Right renal cortex interstitium (tissue), 3 donors: ENCODE measurements at places on chromosomes 1 and 21.

DNA sequence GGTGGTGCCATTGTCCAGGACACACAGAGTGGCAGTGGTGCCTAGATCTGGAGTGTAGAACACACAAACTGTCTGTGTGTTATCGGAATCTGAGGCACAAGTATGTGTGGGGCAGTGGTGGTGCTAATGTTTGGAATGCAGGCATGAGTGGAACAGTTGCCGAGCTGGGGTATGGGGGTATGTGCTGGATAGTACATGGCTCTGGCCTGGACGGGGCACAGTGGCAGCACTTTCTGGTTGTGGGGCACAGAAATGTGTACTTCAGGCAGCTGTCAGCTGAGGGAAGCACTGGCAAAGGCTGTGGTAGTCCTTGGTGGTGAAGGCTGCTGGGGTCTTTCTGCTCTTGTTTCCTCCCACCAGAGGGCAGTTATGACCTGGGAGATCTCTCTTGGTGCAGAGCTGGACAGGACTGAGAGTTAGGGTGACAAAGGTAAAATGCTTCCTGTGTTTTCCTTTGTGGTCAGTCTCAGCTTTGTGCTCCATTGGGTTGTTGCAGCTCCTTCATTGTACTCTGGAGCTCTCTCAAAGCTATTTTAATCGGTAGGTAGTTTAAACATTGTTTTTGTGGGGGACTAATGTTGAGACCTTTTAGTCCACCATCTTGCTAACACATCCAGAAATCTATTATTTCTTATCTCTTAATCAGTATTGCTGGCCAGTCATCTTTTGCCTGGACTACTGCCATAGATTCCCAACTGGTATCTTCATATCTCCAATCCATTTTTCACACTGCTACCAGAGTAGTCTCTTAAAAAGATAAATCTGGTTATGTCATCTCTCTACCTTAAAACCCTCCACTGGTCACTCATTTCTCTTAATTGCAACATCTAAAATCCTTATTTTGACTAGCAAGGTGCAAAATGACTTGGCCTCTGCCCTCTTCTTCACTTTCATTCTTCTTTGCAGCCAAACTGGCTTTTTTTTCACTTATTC lies 83.9 kb upstream of the NBPF4 start:
- DNase-seq: no peak

DNA sequence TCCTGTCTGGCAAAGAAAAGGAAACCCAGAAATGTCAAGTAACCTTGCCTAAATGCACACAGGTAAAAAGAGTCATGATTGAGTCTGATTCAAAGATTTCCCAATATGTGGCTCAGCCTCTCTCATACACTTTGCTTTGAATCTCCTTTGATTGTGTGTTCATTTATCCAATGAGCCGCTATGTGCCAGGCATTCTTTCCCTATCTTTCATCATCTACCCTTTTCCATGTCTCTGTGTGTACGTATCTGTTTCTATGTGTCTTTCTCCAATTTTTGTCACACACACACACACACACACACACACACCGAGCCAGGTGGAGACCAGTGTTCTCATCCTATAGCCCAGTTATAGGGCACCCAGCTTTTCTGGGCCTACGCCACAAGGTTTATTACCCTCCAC lies 35.7 kb upstream of the BCL9 start:
- DNase-seq: no peak

- DNase-seq: no peak
These were observed 148.8 kb upstream of the CAMK1G start for GRCh38 chr1:209434631-209435217.

- DNase-seq: no peak
These were observed 10.0 kb downstream of the CLDN19 start for GRCh38 chr1:42730002-42730401.

DNA sequence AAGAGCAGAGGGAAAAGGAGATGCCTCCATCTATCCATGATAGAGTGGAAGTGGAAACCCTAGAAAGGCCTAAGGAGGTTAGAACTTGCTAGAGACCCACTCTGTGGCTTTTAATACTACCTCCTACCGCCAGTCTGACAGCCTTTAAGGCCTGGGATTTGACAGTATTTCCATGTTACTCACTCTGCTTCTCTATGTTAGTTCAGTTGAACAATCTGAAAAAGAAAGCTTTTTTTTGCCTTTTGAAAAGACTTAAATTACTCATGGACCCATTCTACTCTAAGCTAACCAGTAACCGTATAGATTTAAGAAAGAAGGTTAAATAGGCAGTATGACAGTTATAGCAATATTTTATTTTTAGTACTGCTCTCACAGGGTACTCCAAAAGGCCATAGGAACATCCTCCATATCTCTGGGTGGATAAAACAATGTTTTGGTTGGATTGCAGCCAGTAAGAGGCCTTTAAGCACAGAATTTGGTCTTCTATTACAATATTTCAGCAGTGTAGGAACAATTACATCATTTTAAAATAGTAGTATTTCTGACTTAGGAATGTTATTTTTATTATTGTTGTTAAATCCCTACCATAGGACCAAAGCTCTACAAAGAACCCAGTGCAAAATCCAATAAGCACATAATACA lies 15.9 kb upstream of the GPR25 start:
- DNase-seq: no peak

DNA sequence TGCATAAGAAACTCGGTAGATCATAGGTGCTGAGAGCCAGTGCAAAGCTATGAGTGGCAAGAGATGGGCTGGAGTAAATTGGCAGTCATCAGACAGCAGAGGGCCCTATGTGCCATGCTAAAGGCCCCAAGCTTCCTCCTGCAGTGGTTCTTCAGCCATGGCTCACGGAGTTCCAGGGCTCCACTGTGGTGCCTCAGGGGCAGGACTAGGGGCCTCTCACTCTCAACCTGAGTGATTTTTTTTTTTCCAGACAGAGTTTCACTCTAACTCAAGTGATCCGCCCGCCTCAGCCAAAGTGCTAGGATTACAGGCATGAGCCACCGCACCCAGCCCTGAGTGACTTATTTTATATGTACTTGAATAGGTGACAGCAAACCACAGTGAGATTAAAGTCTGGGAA lies 10.4 kb upstream of the GJA8 start:
- DNase-seq: no peak

DNA sequence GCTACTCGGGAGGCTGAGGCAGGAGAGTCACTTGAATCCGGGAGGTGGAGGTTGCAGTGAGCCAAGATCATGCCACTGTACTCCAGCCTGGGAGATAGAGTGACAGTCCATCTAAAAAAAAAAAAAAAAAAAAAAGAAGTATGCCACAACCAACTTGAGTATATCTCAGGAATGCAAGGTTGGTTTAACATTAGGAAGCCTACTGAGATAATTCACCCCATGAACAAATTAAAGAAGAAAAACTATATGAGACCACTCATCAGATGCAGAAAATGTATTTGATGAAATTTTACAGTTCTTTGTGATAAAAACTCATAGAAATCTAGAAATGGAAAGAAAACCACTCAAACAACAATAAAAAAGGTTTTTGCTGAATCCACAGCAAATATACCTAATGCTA lies 373.8 kb downstream of the LMO4 start:
- no peak for DNase-seq

GRCh38 chr1:110057963-110058518 lies 12.4 kb downstream of the ALX3 start:
- DNase-seq: no peak

- DNase-seq: no peak
These were observed 585 bp upstream of the PLEKHA6 start for GRCh38 chr1:204360314-204360713.
